Stimulated activated effector memory CD8-positive, alpha-beta T cell treated with anti-CD3 and anti-CD28 coated beads, Interleukin-12 subunit alpha, Interleukin-12 subunit beta, amount 100 ng/mL, for 72 hours (primary cell): ENCODE measurements at places on chromosomes 6 and 20.

DNA sequence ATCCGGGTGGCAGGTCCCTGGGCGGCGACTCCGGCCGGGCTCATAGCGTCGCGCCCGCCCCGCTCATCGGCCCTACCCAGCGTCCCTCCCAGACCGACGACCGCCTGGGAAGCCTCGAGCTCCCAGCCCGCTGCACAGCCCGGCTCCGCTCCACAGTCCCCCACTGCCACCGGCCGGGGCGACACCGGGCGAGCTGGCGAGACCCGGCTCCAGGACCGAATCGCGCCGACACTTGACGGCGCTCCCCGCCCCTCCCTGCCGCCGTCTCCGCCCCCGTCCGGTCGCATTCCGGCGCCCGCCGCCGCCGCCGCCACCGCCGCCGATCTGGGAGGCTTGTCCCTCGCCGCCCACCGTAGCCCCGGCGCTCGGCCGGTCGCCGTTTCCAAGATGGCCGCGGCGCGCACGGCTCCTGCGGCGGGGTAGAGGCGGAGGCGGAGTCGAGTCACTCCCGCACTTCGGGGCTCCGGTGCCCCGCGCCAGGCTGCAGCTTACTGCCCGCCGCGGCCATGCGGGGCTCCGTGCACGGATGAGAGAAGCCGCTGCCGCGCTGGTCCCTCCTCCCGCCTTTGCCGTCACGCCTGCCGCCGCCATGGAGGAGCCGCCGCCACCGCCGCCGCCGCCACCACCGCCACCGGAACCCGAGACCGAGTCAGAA is at the start of gene MAP3K4:
Gene MAP3K4, plus strand, starts transcription at position 364 of the 655 bp plus-strand sequence. Its CDS starts 163 bp downstream, at position 527.
- DNase-seq, result peak; percentile 81

DNA sequence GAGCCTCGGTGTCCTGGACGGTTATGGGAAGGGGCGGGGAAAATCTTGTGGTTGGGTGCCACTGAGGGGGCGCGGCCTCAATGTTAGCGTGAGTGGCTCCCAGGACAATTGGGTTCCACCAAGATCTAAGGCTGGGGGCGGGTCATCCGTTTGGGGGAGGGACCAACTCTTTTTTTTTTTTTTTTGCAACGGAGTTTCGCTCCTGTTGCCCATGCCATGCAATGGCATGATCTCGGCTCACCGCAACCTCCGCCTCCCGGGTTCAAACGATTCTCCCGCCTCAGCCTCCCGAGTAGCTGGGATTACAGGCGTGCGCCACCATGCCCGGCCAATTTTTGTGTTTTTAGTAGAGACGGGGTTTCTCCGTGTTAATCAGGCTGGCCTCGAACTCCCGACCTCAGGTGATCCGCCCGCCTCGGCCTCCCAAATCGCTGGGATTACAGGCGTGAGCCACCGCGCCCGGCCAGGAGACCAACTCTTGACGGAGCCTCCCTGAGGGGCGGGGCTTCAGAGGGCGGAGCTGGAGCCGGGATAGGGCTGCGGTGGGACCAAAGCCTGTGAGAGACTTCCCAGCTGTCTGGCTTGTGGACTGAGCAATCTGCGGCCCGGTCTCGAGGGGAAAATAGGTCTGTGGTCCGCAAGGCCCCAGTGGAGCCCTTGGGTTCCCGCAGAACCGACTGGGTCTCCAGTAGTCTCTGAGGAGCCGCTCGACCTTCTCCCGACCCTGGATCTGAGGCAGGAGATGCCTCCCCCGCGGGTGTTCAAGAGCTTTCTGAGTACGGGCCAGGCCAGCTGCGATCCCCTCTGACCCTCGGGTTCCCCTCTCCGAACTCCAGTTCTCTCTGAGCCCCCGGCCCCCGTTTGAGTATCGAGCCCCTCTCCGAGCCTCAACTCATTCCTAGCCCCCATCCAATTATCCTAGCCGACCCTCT is 1.1 kb downstream of the SPAG4 start:
- DNase-seq, result peak; percentile 39

GRCh38 chr6:30743099-30744053 is 889 bp upstream of the FLOT1 start:
- no peak for DNase-seq

DNA sequence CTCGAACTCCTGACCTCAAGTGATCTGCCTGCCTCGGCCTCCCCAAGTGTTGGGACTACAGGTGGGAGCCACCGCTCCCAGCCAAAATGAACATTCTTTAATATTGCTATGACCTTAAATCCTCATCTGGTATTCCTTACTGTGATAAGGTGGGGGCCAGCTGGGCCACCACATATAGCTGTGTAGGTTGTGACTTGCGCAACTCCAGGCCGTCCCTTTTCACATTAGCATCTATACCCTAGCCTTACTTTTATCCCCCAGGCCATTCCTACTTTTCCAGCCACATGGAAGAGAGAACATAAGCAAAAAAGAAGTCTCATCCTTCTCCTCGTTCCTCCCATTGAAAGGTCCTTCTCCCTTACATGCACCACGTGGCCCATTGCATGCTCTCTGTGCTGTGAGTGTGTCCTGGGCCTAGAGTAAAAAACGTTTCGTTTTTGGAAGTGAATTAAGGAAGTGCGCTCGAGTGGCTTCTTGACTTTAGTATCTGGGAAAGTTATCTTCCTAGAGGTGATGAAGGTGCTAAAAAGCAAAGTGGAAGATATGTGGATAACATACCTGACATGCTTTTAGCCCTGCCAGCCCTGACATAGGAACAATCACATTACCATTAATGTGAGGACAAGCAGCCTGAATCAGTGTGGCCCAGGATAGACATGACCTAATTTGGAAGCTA is 56.8 kb upstream of the KIF13A start:
- no peak for DNase-seq

- DNase-seq, result no peak
These were observed 178.4 kb upstream of the SUPT3H start for GRCh38 chr6:45555981-45556771.

- DNase-seq, result no peak
These were observed 11.1 kb upstream of the VAPB start for GRCh38 chr20:58377766-58378401.

DNA sequence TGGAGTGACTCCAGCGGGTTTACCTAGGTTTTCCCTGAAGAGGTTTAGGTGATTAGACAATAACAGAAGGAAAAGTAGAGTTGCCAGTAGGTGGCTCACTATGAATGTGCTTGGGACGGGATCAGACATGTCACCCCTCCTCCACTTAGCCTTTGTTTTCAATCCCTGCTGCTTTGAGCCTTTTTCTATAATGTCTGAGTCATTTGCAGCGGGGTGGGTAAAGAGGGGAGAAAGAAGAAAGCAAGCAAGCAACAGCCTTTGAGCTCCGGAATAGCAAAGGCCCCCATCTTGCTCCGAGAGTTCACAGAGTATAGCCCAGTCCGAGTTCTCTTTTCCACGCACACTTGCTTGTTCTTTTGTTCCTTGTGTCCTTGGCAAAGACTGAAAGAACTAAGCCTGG is 129.1 kb downstream of the PACRG start:
- DNase-seq, result no peak

GRCh38 chr6:17622144-17622543 is 22.0 kb downstream of the FAM8A1 start:
- DNase-seq, result no peak

- DNase-seq, result no peak
These were observed 34.9 kb downstream of the C20orf203 start for GRCh38 chr20:32638848-32639247.

GRCh38 chr6:72783035-72783434 is 161.2 kb downstream of the KCNQ5 start:
- DNase-seq, result no peak

- peak; percentile 56 for DNase-seq
These were observed 668 bp downstream of the PKIB start for GRCh38 chr6:122610690-122611455.

DNA sequence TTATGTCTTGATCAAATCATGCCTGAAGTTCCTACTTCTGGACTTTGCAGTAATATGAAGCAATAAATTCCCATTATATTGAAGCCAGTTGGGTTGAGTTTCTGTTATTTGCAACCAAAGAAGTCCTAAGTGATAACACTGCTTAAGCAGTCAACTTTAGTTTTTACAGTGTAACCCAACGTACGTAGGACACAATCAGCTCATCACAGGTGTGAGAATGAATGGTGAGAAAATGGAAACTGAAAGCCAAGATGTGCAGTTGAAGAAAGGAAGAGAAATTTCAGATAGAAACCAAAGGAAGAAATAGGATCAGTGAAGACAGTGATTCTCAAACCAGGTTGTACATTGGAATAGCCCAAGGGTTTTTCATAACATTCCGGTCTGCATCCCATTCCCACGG is 211.4 kb upstream of the ZFP64 start:
- no peak for DNase-seq

DNA sequence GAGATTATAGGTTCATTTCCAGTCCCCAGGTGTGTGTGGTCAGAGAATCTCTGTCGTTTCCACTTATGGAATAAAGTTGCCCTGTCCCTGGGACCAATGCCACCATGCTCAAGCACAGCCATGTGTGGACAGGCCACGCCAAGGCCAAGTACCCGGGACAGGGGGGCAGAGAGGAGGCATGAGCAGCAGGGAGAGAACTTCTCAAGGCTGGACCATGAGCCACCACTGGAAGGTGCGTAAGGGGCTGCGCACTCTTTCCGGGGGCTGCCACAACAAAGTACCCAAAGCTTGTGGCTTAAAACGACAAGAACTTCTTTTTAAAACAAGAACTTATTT is 209.2 kb upstream of the KCNQ5 start:
- DNase-seq, result no peak

DNA sequence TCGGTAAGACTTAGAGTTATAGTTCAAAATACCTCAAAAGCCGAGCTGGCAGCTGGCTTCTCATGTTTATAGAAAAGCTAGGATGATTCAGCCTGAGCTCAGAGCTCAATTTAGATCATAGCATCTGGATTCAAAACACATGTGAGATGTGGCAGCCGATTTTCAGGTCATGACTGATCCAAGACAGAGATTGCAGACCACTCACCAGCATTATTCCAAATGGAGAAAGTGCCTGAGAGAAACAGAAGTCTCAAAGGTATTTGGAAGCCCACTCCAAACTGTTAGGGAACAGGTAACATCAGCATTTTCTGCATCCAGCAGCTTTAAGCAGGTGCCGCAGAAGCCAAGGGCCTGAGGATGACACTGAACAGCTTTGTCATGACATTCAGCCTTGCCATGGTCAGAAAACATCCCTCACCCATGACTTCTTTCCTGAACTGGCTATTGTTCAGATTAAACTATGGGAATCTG is 102.2 kb downstream of the BACH2 start:
- DNase-seq, result no peak

DNA sequence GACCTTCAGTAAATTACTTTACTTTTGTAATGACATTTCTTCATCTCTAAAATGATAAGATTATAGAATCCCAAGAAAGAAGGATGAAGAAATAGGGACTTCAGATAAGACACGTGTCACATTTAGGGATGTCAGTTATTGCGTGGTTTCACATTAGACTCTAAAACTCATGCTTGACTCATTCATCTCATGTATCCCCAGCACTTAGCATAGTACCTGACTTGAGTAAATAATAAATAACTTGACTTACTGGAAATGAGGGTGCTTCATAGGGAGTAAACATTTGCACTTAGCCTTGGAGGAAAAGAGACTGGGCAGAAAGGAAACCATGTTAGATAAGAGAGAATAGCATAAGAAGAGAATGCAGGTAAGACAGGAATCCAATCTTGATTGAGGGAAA is 37.2 kb downstream of the VTA1 start:
- no peak for DNase-seq

DNA sequence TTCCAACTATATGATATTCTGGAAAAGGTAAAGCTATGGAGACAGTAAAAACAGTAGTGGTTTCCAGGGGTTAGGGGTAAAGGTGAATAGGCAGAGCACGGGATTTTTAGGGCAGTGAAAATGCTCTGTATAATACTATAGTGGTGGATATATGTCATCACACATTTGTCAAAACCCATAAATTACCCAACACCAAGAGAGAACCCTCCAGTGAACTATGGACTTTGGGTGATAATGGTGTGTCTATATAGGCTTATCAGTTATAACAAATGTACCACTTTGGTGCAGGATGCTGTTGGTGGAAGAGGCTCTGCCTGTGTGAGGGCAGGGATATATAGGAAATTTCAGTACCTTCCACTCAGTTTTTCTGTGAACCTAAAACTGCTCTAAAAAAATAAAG is 149.9 kb downstream of the GPX5 start:
- no peak for DNase-seq

DNA sequence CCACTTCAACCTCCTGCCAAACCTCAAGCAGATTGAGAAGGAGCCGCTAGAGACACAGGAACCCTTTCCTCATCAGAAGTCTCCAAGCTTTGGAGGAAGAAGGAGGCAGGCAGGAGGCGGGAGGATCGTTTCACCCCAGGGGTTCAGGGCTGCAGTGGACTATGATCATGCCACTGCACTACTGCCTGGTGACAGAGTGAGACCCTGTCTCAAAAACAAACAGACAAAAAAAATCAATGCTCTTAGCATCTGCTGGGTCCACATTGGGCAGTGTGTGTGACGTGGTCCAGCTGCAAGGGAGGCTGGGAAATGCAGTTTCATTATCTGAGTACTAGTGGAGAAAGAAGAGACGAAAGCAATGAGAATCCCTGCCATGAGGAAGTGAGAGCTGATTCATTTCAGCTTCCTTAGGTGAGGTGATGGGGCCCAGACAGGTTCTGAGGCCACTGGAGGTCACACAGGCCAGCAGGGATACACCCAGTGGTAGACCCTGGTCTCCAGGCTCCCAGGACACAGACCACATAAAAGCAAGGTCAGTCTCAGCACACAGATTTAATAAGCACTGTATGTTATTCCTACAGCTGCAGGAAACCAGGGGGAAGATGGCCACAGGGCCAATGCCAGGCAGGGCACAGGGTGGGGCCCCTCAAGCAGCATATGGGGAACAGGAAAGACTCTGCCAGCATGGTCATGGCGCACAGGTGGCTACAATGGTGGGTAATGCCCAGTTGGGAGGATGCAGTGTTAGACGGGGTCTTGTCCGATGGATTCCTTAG is 4.3 kb downstream of the GFRA4 start:
- DNase-seq, result no peak

DNA sequence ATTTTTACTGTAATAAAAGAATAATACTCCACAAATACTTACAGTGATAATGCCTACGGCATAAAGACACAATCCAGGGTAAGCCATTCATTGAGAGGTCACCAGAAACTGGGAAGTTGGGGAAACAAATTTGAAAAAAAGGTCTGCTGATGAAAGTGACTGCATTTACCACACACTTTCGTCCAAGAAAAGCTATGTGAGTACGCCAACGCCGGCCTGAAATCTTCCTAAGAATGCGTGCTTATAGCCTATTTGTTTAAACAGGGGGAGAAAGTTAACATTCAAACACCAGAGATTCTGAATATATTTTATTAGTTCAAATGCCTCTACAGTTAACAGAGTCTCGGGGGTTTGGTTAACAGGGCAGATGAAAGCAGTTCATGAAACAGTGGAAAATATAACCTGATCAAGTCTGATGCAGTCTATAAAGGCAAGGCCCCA is 657 bp upstream of the LTV1 start:
- no peak for DNase-seq

DNA sequence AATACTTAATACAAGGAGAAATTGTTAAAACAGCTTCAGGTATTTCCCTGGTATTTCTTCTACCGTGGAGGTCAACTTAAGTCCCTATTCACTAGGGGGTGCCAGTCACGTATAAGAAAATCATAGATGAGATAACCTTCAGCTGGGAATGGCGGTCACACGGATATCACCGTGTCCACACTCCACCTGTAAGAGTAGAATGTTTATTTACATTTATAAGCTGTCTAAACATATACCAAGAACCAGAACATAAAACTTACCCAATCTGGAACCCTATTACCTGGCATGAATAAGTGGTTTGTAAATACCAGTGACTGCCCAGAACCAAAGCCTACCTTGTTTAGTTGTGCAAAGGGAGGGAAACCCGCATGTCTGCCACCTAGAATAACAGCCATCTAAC is 1.9 kb upstream of the ELOVL4 start:
- peak; percentile 78 for DNase-seq
